Left ventricle myocardium inferior (tissue), 1 donor: ENCODE measurements at places on chromosomes 4 and X. TPM values are rescaled to one million over a fixed set of nuclear protein-coding genes. Genes with fewer than 3 reads are reported as not detected.

GRCh38 chrX:33298622-33299021 lies 87.3 kb upstream of the DMD start:
- H3K27me3 ChIP-seq: no peaks in the 10 kb centered on the region
- DNase-seq: no peak
- H3K27ac ChIP-seq: no peak overlapping the region
- no peak overlapping the region for H3K4me3 ChIP-seq
- no peaks in the 10 kb centered on the region for H3K36me3 ChIP-seq
- H3K4me1 ChIP-seq: no peaks in the 10 kb centered on the region

GRCh38 chrX:24619647-24620046 lies 27.5 kb downstream of the PCYT1B start:
- H3K27me3 ChIP-seq: no peaks in the 10 kb centered on the region
- no peaks in the 10 kb centered on the region for H3K4me1 ChIP-seq
- no peak for DNase-seq

DNA sequence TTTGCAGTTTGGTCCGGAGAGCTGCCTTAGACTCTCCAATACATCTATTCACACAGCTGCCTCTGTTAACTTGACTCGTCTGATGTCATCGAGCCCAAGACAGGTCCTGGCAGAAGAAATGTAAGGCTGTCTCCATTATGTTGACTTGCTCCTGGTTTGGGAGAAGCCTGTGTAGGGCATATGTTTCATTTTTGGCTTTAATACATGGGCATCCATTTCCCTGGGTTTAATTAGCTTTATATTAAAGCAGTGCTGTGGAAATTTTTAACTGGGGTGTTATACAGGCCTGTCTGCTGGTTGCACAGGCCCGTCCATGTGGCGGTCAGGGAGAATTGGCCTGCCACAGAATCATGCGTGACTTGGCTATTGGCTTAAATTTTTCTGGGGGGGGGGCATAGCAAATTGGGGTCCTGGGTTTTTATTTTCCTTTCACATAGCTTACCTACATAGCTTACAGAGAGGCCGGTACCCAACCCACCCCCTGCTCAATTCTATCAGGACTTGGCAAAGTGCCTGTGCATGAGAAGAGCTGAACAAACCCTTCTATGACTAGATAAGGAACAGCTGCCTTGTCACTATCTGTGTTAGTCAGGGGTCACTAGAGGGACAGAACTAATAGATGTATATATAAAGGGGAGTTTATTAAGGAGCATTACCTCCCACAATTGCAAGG lies 123.5 kb upstream of the WDR1 start:
- no peaks in the 10 kb centered on the region for H3K27me3 ChIP-seq
- no peak for DNase-seq
- no peak overlapping the region for H3K4me3 ChIP-seq
- no peaks in the 10 kb centered on the region for H3K36me3 ChIP-seq
- H3K4me1 ChIP-seq: no peaks in the 10 kb centered on the region

GRCh38 chr4:163143532-163143931 lies 23.2 kb downstream of the NAF1 start:
- no peak overlapping the region for H3K4me3 ChIP-seq
- H3K27me3 ChIP-seq: no peaks in the 10 kb centered on the region
- H3K27ac ChIP-seq: no peak overlapping the region
- peaks cover 20% of the 10 kb centered on the region for H3K36me3 ChIP-seq
- H3K4me1 ChIP-seq: peaks cover 1% of the 10 kb centered on the region

DNA sequence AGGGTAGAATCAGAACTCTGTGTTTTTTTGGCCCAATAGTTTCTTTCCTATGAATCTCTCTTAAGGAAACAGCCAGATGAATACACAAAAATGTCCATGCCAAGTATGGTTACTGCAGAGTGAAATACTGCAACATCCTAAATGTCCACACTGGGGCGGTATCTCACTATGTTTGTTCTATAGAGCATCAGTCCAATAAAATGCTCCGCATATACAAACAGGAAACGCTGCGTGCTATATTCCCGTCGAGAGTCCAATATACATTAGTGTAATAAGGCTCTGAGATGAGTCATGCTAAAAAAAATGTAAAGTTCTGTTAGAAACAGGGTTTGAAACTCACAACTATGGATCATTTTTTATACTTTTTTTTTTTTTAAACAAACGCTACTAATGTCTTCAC lies 72.9 kb upstream of the ENOX2 start:
- no peaks in the 10 kb centered on the region for H3K36me3 ChIP-seq
- H3K27me3 ChIP-seq: no peaks in the 10 kb centered on the region
- no peak overlapping the region for H3K4me3 ChIP-seq
- no peak overlapping the region for H3K27ac ChIP-seq
- no peaks in the 10 kb centered on the region for H3K4me1 ChIP-seq

DNA sequence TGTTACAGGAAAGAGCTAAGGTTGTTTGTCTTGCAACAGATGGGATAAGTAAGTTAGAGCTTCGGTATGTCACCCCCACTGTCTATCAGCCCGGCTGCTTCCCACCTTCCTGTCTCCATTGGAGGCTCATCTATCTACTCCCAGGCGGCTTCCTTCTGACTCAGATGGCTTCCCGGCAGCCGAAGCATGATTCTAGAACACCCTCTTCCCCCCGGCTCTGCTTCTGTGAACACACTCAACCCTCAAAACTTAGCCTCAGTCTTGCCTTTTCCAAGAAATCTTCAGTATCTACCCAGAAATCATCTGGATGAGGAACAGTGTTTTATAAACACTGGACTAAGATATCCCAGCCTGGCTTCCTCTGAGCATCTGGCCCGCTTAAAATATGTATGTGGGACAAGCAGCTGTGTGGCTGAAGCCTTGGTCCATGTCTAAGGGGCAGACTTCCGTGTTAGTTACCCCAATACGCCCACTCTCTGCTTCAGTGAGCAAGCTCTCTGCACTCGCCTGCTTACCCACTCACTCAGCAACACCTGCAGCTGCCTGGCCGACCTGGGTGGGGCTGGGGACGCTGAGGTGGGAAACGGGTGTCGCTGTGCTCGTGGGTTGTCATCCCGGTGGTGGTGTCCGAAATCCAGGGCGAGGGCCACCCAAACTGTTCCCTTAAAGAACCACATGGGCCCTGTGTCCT lies 12.0 kb upstream of the SLC2A9 start:
- H3K27ac ChIP-seq: peak overlapping the region; percentile 68
- DNase-seq: peak; percentile 41
- peak overlapping the region; percentile 1 for H3K4me3 ChIP-seq
- no peaks in the 10 kb centered on the region for H3K27me3 ChIP-seq
- H3K36me3 ChIP-seq: no peaks in the 10 kb centered on the region
- H3K4me1 ChIP-seq: peaks cover 45% of the 10 kb centered on the region

DNA sequence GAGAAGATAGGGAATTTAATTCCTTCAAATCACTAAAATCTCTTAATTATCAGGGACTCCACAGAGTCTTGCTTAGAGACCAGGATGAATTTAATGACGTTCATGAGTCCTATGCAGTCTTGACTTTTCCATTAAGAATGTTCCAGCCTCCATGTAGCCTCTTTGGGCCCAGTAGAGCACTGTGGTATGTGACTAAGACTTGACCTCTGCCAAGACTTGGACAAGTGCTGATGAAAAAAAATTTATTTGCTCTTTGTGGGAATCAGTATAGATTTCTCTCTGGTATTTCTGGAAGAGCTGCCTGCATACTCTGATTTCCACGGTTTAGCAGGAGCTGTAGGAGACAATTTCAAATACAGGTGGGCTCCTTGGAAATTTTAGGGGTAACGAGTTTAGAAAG lies 40.6 kb downstream of the CHRDL1 start:
- H3K4me3 ChIP-seq: no peak overlapping the region
- H3K27ac ChIP-seq: no peak overlapping the region
- DNase-seq: no peak
- H3K27me3 ChIP-seq: no peaks in the 10 kb centered on the region
- H3K4me1 ChIP-seq: no peaks in the 10 kb centered on the region
- H3K36me3 ChIP-seq: no peaks in the 10 kb centered on the region

- no peak overlapping the region for H3K4me3 ChIP-seq
- no peak for DNase-seq
- no peak overlapping the region for H3K27ac ChIP-seq
- H3K36me3 ChIP-seq: no peaks in the 10 kb centered on the region
- H3K4me1 ChIP-seq: no peaks in the 10 kb centered on the region
Observed at GRCh38 chr4:68433582-68433981, 13.7 kb upstream of the TMPRSS11E start.

DNA sequence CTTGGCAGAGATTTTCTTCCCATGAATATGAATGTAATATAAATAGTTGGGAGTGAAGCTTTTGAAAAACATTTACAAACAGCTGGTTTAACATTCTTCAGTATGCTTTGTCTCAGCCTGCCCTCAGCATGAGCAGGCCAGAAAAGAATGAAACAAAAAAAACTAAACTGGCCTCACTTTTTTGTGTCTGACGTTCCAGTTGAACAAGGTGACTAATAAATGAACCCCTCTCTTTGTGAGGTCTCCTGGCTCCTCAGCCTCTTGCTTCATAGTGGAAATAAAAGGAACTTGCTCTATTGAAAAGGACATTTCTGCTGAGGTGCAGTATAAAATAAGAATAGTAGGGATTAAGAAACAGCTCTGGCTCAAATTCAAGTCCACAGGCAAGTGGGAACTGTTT lies 9.4 kb downstream of the CHST7 start:
- H3K4me3 ChIP-seq: peak overlapping the region; percentile 38
- H3K27ac ChIP-seq: peak overlapping the region; percentile 85
- H3K4me1 ChIP-seq: peaks cover 90% of the 10 kb centered on the region
- H3K27me3 ChIP-seq: no peaks in the 10 kb centered on the region
- no peak for DNase-seq

- peaks cover 11% of the 10 kb centered on the region for H3K27me3 ChIP-seq
- no peak overlapping the region for H3K27ac ChIP-seq
- no peak overlapping the region for H3K4me3 ChIP-seq
- no peak for DNase-seq
Observed at GRCh38 chr4:27059446-27059845, 198.8 kb downstream of the STIM2 start.

DNA sequence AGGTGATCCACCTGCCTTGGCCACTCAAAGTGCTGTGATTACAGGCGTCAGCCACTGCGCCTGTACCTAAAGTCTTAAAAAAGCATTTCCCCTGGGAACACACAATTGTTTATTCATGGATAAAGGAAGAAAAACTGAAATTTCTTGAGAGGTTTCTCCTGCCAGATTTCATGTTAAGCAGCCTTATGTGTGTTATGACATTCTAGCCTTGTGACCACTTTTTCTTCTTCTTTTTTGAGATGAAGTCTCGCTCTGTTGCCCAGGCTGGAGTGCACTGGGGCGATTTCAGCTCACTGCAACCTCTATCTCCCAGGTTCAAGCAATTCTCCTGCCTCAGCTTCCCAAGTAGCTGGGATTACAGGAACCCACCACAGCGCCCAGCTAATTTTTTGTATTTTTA lies 57.8 kb upstream of the PLAC8 start:
- no peaks in the 10 kb centered on the region for H3K36me3 ChIP-seq
- no peak for DNase-seq
- no peaks in the 10 kb centered on the region for H3K4me1 ChIP-seq
- H3K27me3 ChIP-seq: no peaks in the 10 kb centered on the region
- H3K4me3 ChIP-seq: no peak overlapping the region

DNA sequence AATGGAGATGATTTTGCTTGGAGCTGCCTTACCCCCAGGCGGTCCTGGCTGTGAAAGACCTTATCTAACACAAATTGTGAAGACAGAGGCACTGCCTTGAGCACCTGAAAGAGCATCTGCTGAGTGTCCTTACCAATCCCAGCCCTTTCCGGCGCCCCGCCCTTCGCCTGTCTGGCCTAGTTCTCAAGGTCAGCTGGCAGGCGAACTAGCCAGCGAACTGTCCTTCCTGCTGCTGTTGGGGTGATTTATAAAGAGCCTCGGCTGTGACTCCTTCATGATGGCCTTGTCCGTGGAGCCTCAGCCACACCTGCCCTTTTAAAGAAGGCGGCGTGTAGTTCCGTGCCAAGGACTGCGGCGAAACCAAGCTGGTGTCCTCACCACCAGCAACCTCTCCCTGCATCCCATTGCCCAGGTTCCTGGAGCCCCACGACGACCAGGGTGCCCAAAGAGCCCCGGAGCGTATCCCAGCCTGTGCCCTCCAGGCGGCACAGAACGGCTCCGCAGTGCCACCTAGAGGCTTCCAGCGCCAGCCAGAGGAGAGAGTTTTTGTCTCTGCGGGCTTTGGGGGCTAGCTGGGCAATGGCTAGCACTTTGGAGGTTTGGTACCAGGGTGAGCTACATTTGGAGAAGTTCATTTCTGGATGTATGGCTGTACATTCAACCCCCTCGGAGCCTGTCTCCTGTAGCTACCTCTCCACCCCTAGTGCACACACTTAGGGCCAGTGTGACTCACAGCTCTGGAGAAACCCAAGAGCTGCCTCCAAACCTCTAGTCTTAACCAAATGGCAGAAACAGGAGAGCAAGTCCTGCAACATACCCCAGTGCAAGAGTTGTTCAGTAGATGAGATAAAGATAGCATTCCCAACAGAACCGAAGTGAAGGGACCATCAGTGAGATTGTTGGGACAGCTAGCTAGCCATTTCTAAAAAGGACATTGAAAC lies 36.8 kb upstream of the VMA21 start:
- H3K27ac ChIP-seq: no peak overlapping the region
- no peaks in the 10 kb centered on the region for H3K36me3 ChIP-seq
- peak overlapping the region; percentile 39 for H3K4me3 ChIP-seq
- H3K4me1 ChIP-seq: no peaks in the 10 kb centered on the region

- no peak for DNase-seq
- no peak overlapping the region for H3K4me3 ChIP-seq
- no peak overlapping the region for H3K27ac ChIP-seq
- peaks cover 36% of the 10 kb centered on the region for H3K4me1 ChIP-seq
- H3K27me3 ChIP-seq: no peaks in the 10 kb centered on the region
- peaks cover 4% of the 10 kb centered on the region for H3K36me3 ChIP-seq
Observed at GRCh38 chr4:8324640-8325239, 55.2 kb downstream of the HTRA3 start.

DNA sequence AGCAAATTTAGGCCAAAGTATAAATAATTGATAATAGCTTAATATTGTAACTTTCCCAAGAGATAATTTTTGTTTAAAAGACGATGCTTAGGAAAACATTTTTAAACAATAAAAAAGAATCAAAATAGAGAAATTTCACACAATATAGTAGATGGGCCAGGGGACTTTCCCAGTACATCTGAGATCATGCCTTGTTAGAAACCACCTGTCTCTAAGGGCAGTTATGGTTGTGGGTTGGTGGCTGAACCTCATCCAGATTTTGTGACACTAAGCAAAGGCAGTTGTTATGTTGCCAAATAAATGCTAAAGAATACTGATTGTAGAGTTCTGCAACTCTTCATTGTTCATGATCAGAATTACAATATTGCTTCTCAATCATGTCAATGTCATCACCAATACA lies 270.6 kb downstream of the BANK1 start:
- H3K36me3 ChIP-seq: no peaks in the 10 kb centered on the region
- no peak overlapping the region for H3K4me3 ChIP-seq
- no peak for DNase-seq
- no peaks in the 10 kb centered on the region for H3K27me3 ChIP-seq
- no peaks in the 10 kb centered on the region for H3K4me1 ChIP-seq
- H3K27ac ChIP-seq: no peak overlapping the region

GLOD5 gene
- total RNA-seq: not detected

GABRE gene
- 31.3 TPM for total RNA-seq

REST gene
- 24.1 TPM for total RNA-seq

SLC38A5 gene
- 0.71 TPM for total RNA-seq

CENPI gene
- total RNA-seq: 0.27 TPM

VSIG4 gene
- 41.7 TPM for total RNA-seq

RNF150 gene
- total RNA-seq: 68.0 TPM

LIAS gene
- 35.0 TPM for total RNA-seq

HMGN5 gene
- 3.1 TPM for total RNA-seq

EGFL6 gene
- not detected for total RNA-seq
